Upper lobe of left lung (tissue), 6 donors: ENCODE measurements at places on chromosomes 11 and 22. TPM values are rescaled to one million over a fixed set of nuclear protein-coding genes. Genes with fewer than 3 reads are reported as not detected.

GRCh38 chr22:44088976-44089570 lies 65.0 kb downstream of the PARVB start:
- H3K27me3 ChIP-seq, result no peaks in the 10 kb centered on the region
- no peak overlapping the region for H3K27ac ChIP-seq
- H3K4me3 ChIP-seq, result no peak overlapping the region
- DNase-seq, result no peak
- H3K4me1 ChIP-seq, result peaks cover 16% of the 10 kb centered on the region

DNA sequence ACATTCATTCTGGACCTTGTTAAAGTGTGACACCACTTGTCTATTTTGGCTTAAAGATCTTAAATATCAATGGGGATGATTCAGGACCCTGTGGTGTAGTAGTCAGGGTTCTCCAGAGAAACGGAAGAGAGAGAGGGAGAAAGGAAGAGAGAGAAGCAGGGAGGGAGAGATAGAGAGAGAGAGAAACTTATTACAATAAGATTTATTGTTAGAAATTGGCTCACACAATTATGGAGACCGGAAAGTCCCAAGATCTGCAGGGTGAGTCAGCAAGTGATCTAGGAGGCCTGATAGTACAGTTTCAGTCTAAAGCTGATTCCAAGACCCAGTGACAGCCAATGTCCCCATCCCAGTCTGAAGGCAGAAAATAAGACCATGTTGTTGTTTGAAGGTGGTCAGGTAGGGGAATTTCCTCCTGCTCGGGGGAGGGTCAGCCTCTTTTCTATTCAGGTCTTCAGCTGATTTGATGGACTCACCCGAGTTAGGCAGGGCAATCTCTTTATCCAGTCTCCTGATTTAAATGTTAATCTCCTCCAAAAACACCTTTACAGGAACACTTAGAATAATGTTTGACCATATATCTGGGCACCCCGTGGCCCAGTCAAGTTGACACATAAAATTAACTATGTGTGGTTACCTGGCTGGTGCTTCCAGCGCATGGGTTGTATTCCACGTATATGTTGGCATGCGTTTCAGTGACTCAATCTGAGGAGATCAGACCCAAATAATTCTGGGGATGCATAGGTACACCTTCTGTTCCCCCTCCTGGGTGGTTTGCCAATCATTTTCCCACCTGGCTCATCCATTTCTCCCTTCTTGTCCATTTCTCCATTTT lies 1350.5 kb downstream of the TBC1D22A start:
- no peak for DNase-seq
- no peaks in the 10 kb centered on the region for H3K4me1 ChIP-seq

GRCh38 chr22:39181356-39181755 lies 28.9 kb upstream of the CBX7 start:
- no peak for DNase-seq
- H3K4me1 ChIP-seq, result peaks cover 53% of the 10 kb centered on the region
- no peaks in the 10 kb centered on the region for H3K27me3 ChIP-seq
- H3K36me3 ChIP-seq, result no peaks in the 10 kb centered on the region

DNA sequence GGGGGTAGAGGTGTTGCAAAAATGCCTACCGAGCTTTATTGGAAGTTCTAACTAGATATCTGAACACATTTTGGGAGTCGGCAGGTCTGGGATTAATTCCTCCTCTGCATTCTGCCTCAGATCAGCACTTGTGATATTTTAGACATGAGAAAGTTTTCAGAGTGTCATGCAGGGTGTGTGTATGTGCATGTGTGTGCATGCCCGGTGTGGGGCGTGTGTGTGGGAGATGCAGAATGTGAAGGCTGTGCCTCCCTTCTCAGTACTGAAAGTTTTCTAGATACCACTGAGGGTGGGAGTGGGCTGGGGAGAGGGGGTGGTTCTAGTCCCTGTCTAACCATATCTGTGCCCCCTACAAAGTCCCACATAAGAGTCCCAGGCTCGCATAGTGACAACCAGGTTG lies 180.0 kb upstream of the NTM start:
- H3K4me1 ChIP-seq, result no peaks in the 10 kb centered on the region
- H3K36me3 ChIP-seq, result no peaks in the 10 kb centered on the region
- no peak overlapping the region for H3K27ac ChIP-seq
- DNase-seq, result no peak
- no peaks in the 10 kb centered on the region for H3K27me3 ChIP-seq
- no peak overlapping the region for H3K4me3 ChIP-seq

DNA sequence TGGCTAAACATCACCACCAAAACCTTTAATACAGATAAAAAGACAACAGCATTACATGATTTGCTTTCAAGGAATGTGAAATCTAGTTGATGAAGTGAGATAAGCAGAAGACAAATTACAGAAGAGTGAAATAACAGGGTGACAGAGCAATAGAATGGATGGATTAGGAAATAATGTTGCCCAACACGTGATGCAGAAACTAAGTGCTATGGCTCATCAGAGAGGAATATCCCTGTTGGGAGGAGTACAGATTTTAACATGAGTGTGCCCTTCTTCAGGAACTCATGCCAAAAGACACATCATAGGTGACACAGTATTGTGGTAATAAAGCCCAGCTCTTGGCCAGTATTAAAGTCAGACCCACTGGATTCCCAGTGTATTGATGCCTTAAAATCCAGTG lies 176.6 kb upstream of the RAG2 start:
- H3K27me3 ChIP-seq, result no peaks in the 10 kb centered on the region
- no peaks in the 10 kb centered on the region for H3K4me1 ChIP-seq

DNA sequence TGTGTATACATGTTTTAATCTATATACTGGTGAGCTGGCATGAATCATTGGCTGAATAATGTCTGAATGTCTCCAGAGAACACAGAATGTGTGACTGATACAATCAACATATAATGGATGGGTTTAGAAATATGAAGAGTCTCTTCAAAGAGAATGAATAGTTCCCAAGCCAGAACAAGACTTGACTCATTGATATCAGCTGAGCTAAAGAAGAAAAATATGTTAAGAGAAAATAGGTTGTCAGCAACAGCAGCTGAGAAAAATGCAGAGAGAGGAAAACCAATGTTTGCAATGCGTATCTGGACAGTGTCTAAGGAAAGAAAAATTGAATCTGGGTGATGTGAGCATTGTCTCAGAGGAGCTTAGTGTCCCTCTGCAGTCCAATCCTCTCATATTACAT lies 1281.8 kb upstream of the TENM4 start:
- no peaks in the 10 kb centered on the region for H3K36me3 ChIP-seq
- H3K27ac ChIP-seq, result no peak overlapping the region
- no peak overlapping the region for H3K4me3 ChIP-seq
- DNase-seq, result no peak
- H3K27me3 ChIP-seq, result no peaks in the 10 kb centered on the region

DNA sequence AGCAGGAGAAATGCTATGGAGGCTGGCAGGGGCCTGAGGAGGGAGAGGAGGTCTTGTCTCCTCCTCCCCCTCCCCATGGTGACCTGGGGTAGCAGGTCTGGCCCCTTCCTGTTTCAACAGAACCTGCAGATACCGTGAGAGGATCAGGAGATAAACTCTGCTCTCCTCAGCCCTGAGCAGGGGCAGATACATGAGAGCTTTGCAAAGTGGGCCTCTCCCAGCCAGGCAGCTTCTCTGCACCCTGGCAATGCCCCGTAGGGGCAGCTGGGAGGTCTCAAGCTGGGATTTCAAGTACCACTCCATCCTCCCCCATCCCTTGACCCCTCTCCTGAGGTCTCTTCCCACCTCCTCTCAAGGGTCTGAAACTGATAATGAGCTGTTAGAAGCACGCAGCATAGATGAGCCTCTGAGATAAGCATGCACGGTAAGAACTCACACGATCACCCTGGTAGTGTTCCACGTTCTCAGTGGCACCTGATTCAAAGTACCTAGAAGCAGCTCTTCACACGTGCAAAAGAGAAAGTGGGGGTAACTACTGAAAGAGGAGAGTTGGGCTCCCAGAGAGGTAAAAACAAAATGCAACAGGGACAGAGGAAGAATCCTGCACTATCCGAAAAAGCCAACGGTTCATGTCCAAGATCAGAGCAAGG lies 4.9 kb upstream of the CCDC86 start:
- no peak for DNase-seq
- no peak overlapping the region for H3K4me3 ChIP-seq
- H3K4me1 ChIP-seq, result peaks cover 13% of the 10 kb centered on the region
- no peaks in the 10 kb centered on the region for H3K27me3 ChIP-seq
- no peaks in the 10 kb centered on the region for H3K36me3 ChIP-seq

DNA sequence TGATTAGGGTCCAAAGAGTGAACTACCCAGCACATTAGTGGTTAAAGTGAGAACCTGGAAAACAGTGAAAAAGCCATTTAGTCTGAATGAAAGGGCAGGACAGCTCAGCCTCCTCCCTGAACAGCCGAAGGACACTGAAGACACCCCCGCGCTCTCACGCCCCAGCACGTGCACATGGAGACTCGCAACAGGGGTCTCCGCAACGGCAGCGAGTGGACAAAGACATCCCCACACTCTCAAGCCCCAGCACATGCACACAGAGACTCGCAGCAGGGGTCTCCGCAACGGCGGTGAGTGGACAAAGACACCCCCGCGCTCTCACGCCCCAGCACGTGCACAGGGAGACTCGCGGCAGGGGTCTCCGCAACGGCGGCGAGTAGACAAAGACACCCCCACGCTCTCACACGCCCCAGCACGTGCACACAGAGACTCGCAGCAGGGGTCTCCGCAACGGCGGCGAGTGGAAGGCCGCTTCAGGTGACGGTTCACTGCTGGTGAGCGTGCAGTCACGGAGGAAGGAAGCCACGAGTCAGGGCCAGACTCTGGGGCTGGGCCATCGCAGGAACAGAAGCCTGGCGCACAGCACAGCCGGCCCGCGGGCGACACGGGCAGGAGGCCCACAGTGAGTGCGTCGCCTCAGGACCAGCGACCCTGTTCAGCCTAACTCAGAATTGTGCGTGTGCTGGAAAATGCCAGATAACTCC lies 43.6 kb downstream of the BRD1 start:
- H3K4me1 ChIP-seq, result peaks cover 14% of the 10 kb centered on the region
- H3K4me3 ChIP-seq, result no peak overlapping the region
- no peak overlapping the region for H3K27ac ChIP-seq
- DNase-seq, result peak; percentile 66
- peaks cover 72% of the 10 kb centered on the region for H3K36me3 ChIP-seq

GRCh38 chr11:33617672-33618350 lies 82.8 kb downstream of the C11orf91 start:
- no peak overlapping the region for H3K4me3 ChIP-seq
- no peak for DNase-seq
- no peaks in the 10 kb centered on the region for H3K4me1 ChIP-seq
- no peaks in the 10 kb centered on the region for H3K27me3 ChIP-seq
- no peaks in the 10 kb centered on the region for H3K36me3 ChIP-seq

DNA sequence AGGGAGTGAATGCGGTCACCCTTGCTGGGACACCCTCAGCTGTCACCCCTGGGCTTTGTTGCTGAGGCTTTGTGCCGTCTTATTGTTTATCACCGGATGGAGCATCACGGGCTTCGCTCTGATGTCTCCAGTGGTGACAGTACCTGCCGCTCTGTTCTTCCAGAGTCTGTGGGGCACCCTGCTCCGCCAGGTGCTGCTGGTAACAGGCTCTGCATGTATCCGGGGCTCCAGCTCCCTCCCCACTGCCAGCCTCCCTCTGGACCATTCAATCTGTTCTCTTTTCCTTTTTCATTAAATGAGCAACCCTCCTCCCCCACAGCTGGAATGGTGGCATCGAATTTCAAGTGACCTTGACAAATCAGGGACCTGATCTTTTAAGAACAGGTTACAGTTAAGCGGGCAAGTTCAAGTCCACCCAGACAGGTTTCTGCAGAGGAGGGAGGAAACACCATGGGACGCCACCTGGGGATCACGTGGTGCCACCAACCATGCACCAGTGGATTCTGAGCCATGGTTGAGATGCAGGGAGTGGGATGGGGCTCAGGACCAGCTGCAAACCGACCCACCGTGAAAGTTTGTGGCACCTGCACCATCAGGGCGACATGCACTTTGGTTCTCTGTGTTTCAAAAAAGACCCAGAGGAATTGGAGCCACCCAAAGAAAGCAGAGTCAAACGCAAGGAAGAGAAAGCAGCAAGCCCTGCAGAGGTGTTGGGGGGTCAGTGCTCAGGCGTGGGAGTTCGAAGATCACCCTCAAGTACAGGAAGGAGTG lies 89.3 kb downstream of the BCR start:
- peaks cover 66% of the 10 kb centered on the region for H3K36me3 ChIP-seq
- H3K27ac ChIP-seq, result no peak overlapping the region
- H3K4me1 ChIP-seq, result no peaks in the 10 kb centered on the region
- no peaks in the 10 kb centered on the region for H3K27me3 ChIP-seq
- H3K4me3 ChIP-seq, result no peak overlapping the region

DNA sequence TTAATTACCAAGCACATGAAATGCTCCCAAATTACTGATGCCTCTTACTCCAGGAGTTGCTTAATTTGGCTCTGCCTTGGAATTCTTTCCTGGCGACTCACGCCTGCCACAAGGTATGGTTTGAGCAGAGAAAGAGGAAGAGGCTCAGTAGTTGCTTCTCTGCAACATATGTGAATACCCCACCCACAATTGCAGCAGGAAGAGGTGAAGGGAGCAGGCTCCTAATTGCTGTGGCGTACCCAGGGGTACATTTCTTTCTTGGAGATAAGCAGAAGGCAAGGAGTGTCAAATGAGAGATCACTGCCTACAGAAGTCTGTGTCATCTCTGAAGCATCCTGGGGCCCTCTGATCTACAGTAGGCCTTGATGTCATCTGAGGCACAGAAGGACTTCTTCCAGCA lies 10.6 kb upstream of the NNMT start:
- no peaks in the 10 kb centered on the region for H3K36me3 ChIP-seq
- peaks cover 14% of the 10 kb centered on the region for H3K4me1 ChIP-seq
- DNase-seq, result no peak
- no peaks in the 10 kb centered on the region for H3K27me3 ChIP-seq
- H3K4me3 ChIP-seq, result no peak overlapping the region

GRCh38 chr11:130555251-130555841 lies 106.9 kb downstream of the ADAMTS15 start:
- no peak overlapping the region for H3K4me3 ChIP-seq
- H3K27me3 ChIP-seq, result no peaks in the 10 kb centered on the region
- no peak overlapping the region for H3K27ac ChIP-seq
- peaks cover 4% of the 10 kb centered on the region for H3K4me1 ChIP-seq
- H3K36me3 ChIP-seq, result no peaks in the 10 kb centered on the region
- no peak for DNase-seq

GRCh38 chr11:12678991-12679390 lies 4.8 kb downstream of the TEAD1 start:
- no peaks in the 10 kb centered on the region for H3K27me3 ChIP-seq
- H3K4me3 ChIP-seq, result no peak overlapping the region
- DNase-seq, result no peak

DNA sequence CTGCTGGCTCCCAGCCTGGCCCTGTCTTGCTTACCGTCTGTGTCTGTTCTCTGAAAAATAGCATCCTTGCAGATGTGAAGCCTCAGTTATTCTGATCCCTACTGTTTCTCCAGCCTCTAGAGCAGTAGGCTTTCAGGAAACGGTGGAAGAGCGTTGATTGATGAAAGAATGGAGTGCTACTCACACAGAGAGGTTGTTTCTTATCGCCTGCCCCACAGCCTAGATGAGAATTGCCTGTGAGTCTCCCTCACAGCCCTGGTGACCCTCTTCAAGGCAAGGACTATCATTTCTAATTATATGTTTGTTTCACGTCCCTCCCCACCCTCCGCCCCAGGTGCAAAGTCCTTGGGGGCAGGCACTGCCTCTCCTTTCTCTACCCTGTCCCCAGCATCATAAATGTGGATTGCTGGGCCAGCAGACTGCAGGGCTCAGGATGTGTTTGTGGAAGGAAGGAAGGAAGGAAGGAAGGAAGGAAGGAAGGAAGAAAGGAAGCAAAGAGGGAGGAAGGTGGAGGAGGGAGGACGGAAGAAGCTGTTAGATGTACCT lies 575.3 kb upstream of the B3GAT1 start:
- no peaks in the 10 kb centered on the region for H3K36me3 ChIP-seq
- no peaks in the 10 kb centered on the region for H3K27me3 ChIP-seq
- no peaks in the 10 kb centered on the region for H3K4me1 ChIP-seq
- DNase-seq, result no peak

The CBLIF gene
- total RNA-seq, result not detected

The APOA4 gene
- not detected for total RNA-seq

The APOA5 gene
- total RNA-seq, result not detected
